ENCODE measurements at places on chromosomes 13 and 19. TPM values are rescaled to one million over a fixed set of nuclear protein-coding genes. Genes with fewer than 3 reads are reported as not detected.

FCAR gene
- 0.29 TPM for total RNA-seq

ZNF566 gene
- 25.9 TPM for total RNA-seq

OR7G2 gene
- total RNA-seq, result not detected

DIRAS1 gene
- not detected for total RNA-seq

BCAM gene
- not detected for total RNA-seq

- peaks cover 38% of the 10 kb centered on the region for H3K4me1 ChIP-seq
- no peak for DNase-seq
- peak overlapping the region; percentile 53 for H3K27ac ChIP-seq
- H3K36me3 ChIP-seq, result no peaks in the 10 kb centered on the region
- H3K27me3 ChIP-seq, result no peaks in the 10 kb centered on the region
Observed at GRCh38 chr13:32585550-32586079, 637 bp upstream of the PDS5B start.

DNA sequence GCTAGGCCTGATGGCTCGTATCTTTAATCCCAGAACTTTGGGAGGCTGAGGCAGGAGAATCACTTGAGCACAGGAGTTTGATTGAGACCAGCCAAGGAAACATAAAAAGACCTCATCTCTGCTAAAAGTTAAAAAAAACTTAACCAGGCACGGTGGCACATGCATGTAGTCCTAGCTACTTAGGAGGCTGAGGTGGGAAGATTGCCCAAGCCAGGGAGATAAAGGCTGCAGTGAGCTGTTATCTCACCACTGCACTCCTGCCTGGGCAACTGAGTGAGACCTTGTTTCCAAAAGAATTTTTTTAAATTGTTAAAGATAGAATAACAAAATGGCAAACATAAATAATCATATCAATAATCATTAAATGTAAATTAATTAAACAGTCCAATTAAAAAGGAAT lies 365.8 kb downstream of the MTUS2 start:
- no peaks in the 10 kb centered on the region for H3K36me3 ChIP-seq
- no peak overlapping the region for H3K4me3 ChIP-seq
- no peak overlapping the region for H3K27ac ChIP-seq
- no peak for DNase-seq

GRCh38 chr13:52447815-52448552 lies 2.5 kb downstream of the VPS36 start:
- H3K27me3 ChIP-seq, result no peaks in the 10 kb centered on the region
- peaks cover 27% of the 10 kb centered on the region for H3K4me1 ChIP-seq
- H3K4me3 ChIP-seq, result no peak overlapping the region
- DNase-seq, result no peak

- no peaks in the 10 kb centered on the region for H3K36me3 ChIP-seq
- no peak overlapping the region for H3K4me3 ChIP-seq
- H3K27ac ChIP-seq, result no peak overlapping the region
- no peaks in the 10 kb centered on the region for H3K27me3 ChIP-seq
Observed at GRCh38 chr19:30688696-30689095, 316.5 kb downstream of the ZNF536 start.

DNA sequence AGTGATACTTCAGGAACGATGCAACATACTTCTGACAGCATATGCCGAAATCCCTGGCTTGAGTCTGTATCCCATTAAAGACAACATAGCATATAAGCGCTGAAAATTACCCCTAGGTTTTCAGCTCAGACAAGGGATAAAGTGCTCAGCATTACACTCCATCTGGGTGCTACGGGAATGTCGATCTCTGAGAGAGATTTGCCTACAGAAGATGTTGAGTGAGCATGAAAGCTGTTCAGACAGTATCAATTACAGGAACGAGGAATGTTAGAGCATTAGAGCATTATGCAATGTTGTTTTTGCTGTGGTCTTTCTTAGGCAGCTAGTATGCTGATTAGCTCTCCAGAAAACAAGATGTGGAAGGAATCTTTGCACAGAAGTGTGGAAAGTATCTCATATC lies 484.5 kb downstream of the LIG4 start:
- no peak for DNase-seq
- no peak overlapping the region for H3K4me3 ChIP-seq
- H3K36me3 ChIP-seq, result no peaks in the 10 kb centered on the region
- no peaks in the 10 kb centered on the region for H3K4me1 ChIP-seq

GRCh38 chr19:47998800-47999199 lies 4.4 kb downstream of the ELSPBP1 start:
- no peaks in the 10 kb centered on the region for H3K27me3 ChIP-seq
- H3K4me3 ChIP-seq, result no peak overlapping the region
- H3K36me3 ChIP-seq, result no peaks in the 10 kb centered on the region
- H3K27ac ChIP-seq, result no peak overlapping the region
- H3K4me1 ChIP-seq, result no peaks in the 10 kb centered on the region

DNA sequence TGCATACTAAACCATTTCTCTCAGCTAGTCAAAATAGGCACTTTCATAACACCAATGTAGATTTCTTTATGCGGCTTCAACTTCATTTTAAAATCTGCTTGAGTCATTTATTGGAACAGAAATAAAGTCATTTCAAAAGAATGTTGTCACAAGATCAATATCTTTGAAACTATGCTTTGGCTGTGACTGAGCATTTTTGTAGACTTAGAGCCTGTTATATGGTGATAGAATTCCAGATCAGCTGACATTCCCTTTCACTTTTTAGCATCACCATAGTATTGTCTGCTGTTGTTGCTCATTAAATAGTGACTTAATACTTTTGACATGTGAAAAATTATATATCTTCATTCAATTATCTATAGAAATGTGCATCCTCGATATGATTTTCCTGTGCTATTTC lies 279.2 kb upstream of the PRR20A start:
- H3K36me3 ChIP-seq, result no peaks in the 10 kb centered on the region
- H3K27me3 ChIP-seq, result no peaks in the 10 kb centered on the region
- no peak overlapping the region for H3K27ac ChIP-seq
- H3K4me1 ChIP-seq, result no peaks in the 10 kb centered on the region
- DNase-seq, result no peak
- H3K4me3 ChIP-seq, result no peak overlapping the region

GRCh38 chr13:84744203-84744602 lies 861.9 kb upstream of the SLITRK1 start:
- no peaks in the 10 kb centered on the region for H3K27me3 ChIP-seq
- H3K36me3 ChIP-seq, result no peaks in the 10 kb centered on the region
- no peak overlapping the region for H3K4me3 ChIP-seq
- DNase-seq, result no peak

DNA sequence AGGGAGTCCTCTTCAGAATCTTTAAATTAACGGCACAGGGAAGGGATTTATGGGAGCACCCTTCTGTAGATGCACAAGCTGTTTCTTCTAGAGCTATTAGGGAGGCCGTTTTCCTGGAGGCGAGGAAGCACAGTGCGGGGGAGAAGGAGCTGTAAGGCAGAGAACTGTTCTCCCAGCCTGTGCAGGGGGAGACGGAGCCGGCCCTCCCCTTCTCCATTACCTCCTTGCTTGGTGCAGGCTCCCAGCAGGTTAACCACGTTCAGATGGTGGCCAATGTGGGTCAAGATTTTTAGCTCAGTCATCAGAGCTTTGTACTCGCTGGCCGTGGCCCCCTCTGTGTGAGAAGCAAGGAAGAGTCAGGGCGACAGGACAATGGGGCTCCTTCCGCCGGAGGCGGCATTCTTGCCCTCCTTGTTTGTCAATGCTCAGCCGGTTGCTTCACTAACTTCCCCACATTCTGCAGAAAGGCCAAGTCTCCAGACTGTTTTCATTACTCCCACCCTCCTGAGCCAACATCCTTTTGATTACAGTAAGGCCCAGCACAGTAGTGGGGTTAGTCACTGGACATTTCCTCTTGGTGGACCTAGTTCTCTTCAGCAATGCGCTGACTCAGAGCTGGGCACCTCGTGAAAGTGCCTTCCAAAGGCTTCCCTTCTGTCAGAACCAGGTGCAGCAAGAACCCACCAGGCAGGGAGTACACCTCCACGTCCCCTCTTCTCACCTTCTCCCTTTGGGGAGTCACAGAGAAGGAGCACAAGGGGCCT lies 165.4 kb downstream of the FLT1 start:
- no peak overlapping the region for H3K4me3 ChIP-seq
- H3K27ac ChIP-seq, result no peak overlapping the region
- DNase-seq, result no peak
- no peaks in the 10 kb centered on the region for H3K4me1 ChIP-seq
- no peaks in the 10 kb centered on the region for H3K27me3 ChIP-seq

GRCh38 chr19:49894011-49894664 lies 2.5 kb downstream of the IL4I1 start:
- no peaks in the 10 kb centered on the region for H3K27me3 ChIP-seq
- peaks cover 50% of the 10 kb centered on the region for H3K4me1 ChIP-seq
- H3K27ac ChIP-seq, result peak overlapping the region; percentile 98
- DNase-seq, result no peak

GRCh38 chr13:77548095-77548494 lies 12.6 kb downstream of the SCEL start:
- no peaks in the 10 kb centered on the region for H3K4me1 ChIP-seq
- no peak for DNase-seq
- H3K27me3 ChIP-seq, result no peaks in the 10 kb centered on the region
- no peaks in the 10 kb centered on the region for H3K36me3 ChIP-seq

DNA sequence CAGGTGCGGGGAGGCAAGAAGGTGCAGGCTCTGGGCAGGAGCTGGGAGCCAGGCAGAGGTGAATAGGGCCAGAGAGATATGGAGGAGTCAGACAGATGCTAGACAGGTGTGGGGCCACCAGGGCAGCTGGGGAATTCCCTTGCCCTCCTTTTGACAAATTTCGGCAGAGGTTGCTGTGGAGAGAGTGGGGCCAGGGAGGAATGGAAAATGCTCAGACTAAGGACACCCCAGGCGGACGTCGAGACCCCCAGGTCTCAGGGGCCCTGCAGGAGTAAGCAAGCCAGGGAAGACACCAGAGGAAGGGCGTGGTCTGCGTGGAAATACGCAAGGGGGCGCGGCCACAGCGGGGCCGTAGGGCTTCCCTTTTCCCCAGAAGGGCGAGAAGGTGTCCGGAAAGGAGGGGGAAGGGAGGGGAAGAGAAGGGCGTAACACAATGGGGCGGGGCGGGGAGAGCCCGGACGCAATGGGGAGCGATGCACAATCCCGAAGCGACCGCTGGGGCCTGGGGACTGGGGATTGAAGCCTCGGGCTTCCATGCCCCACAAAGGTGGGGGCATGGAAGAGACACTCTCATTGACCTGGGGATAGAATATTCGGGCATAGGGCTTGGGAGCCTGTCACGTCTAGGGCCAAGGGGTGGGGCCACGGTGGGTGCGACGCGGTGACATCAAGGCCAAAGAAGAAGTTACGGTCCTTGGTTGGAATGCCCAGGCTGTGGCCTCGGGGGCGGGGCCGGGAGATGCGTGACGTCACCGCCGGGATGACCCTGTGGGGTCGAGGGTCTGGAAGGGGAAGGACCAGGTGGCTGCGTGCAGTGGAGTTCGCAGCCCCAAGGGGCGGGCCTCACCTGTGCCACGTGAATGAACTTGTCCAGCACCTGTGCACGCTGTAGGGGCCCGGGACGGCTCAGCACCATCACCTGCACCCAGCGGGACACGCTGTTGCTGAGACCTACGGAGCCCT lies 8.2 kb downstream of the RASGRP4 start:
- H3K27ac ChIP-seq, result peak overlapping the region; percentile 52
- peaks cover 20% of the 10 kb centered on the region for H3K4me1 ChIP-seq
- DNase-seq, result peak; percentile 42
- no peaks in the 10 kb centered on the region for H3K27me3 ChIP-seq
- H3K4me3 ChIP-seq, result peak overlapping the region; percentile 58
- no peaks in the 10 kb centered on the region for H3K36me3 ChIP-seq

GRCh38 chr13:67860315-67860714 lies 630.2 kb upstream of the PCDH9 start:
- H3K4me1 ChIP-seq, result no peaks in the 10 kb centered on the region
- DNase-seq, result no peak
- no peak overlapping the region for H3K27ac ChIP-seq

DNA sequence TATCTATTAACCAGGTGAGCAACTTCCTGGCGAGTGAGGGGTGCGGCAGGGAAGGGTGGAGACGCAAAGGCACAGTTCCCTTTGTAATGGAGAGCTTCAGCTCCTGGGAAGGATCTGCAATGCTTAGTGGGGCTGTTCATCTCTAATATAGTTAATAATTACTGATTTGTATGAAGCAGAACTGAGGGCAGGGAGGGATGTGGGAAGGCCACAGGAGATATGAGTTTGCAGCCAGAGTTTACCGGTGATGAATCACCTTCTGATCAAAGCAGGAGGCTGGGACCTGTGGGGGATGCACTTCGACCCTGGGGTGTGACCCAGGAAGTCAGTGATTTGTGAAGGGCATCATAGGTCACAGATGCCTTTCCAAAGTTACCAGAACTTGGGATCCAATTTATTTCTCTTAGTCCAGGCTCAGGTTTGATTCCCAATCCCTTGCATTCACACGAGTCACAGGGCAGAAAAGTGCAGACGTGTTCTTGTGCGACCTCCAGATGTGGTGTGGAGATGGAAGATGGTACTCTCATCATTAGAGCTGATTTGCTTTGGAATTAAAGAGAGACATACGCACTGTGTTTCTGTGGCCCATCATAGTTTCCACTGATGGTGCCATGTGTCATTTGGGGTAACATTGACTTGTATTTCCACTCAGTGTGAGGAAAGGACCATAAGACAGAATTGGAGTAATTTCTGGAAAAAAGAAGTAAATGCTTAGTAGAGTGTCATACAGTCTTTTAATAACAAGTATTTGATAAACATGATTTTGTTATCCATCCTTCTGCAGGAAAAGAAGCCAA lies 55.0 kb downstream of the LRCH1 start:
- H3K4me1 ChIP-seq, result peaks cover 27% of the 10 kb centered on the region
- H3K4me3 ChIP-seq, result no peak overlapping the region
- H3K27me3 ChIP-seq, result no peaks in the 10 kb centered on the region
- H3K36me3 ChIP-seq, result no peaks in the 10 kb centered on the region
- no peak for DNase-seq
- H3K27ac ChIP-seq, result no peak overlapping the region

DNA sequence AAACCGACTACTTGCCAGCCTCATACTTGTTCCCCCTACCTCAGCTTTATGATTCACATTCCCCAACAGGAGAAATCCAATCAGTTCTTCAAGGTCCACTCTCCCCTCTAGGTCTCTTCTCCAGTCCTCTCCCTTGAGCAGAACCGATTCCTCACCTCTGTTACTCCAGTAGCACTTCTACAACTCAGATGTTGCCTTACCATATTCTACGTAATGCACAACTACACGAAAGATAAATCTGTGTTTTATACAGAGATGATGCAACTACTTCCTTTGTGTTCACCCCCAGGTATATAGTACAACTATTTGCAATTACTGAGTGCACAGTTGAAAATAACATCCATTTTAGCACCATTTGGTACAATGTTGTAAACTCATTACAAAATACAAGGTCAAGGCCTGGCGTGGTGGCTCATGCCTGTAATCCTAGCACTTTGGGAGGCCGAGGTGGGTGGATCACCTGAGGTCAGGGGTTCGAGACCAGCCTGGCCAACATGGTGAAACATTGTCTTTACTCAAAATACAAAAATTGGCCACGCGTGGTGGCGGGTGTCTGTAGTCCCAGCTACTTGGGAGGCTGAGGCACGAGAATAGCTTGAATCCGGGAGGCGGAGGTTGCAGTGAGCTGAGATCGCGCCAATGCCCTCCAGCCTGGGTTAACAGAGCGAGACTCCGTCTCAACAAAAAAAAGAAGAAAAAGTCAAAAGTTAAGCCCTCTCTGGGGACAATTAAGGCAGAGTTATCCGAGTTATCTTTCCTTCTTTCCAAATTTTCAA lies 2.8 kb upstream of the WBP4 start:
- H3K4me3 ChIP-seq, result no peak overlapping the region
- DNase-seq, result no peak
- H3K4me1 ChIP-seq, result peaks cover 52% of the 10 kb centered on the region
- no peak overlapping the region for H3K27ac ChIP-seq
- no peaks in the 10 kb centered on the region for H3K36me3 ChIP-seq
- H3K27me3 ChIP-seq, result no peaks in the 10 kb centered on the region

All from CD4-positive, alpha-beta memory T cell (primary cell).